CD4-positive, CD25-positive, alpha-beta regulatory T cell (primary cell): ENCODE measurements at places on chromosomes 2 and 18. TPM values are rescaled to one million over a fixed set of nuclear protein-coding genes. Genes with fewer than 3 reads are reported as not detected.

The SLC4A5 gene
- 12.7 TPM for total RNA-seq

The C2orf68 gene
- 43.9 TPM for total RNA-seq

The SULT1C4 gene
- total RNA-seq: 0.62 TPM

The C2orf15 gene
- total RNA-seq: 2.0 TPM

The TBC1D8 gene
- 1.0 TPM for total RNA-seq

The HOXD13 gene
- not detected for total RNA-seq

The TSGA10 gene
- 7.7 TPM for total RNA-seq

The GAD1 gene
- not detected for total RNA-seq

The SLC8A1 gene
- total RNA-seq: not detected

The TUBB8B gene
- not detected for total RNA-seq

The CCDC141 gene
- 153 TPM for total RNA-seq

The CAPN14 gene
- total RNA-seq: 0.20 TPM

The IL1F10 gene
- total RNA-seq: not detected

The SLC14A1 gene
- 35.1 TPM for total RNA-seq

The DSG3 gene
- not detected for total RNA-seq

The EVX2 gene
- not detected for total RNA-seq

The ANKRD30BL gene
- total RNA-seq: not detected

The COLEC11 gene
- not detected for total RNA-seq

The HPCAL1 gene
- total RNA-seq: 33.8 TPM

The SPHKAP gene
- not detected for total RNA-seq

The ATOH8 gene
- not detected for total RNA-seq

The FEV gene
- not detected for total RNA-seq

The NAB1 gene
- 42.7 TPM for total RNA-seq

The MAP2 gene
- total RNA-seq: not detected

The MOGAT1 gene
- not detected for total RNA-seq

The TMEM247 gene
- total RNA-seq: not detected

The RAB6C gene
- total RNA-seq: not detected

The KIF1A gene
- not detected for total RNA-seq

The EPG5 gene
- total RNA-seq: 49.8 TPM

The RUFY4 gene
- total RNA-seq: 2.1 TPM

The GPR39 gene
- total RNA-seq: not detected

The ACSL3 gene
- total RNA-seq: 60.0 TPM

The CSRNP3 gene
- total RNA-seq: not detected

The MTCL1 gene
- total RNA-seq: 0.20 TPM

The ELOA2 gene
- not detected for total RNA-seq

The LNPK gene
- total RNA-seq: 32.9 TPM

The SNTG2 gene
- total RNA-seq: 0.64 TPM

The PRKRA gene
- 103 TPM for total RNA-seq

The ZC3H15 gene
- 92.5 TPM for total RNA-seq

The ZNF521 gene
- total RNA-seq: 1.8 TPM

The RFX8 gene
- total RNA-seq: 5.5 TPM

The FARP2 gene
- total RNA-seq: 34.9 TPM
